PC-9 (cell line): ENCODE measurements at places on chromosomes 16 and 17. TPM values are rescaled to one million over a fixed set of nuclear protein-coding genes. Genes with fewer than 3 reads are reported as not detected.

ITPRIPL2 gene
- 117 and 142 TPM in 2 replicates for total RNA-seq

B9D1 gene
- total RNA-seq: 40.2 and 58.7 TPM in 2 replicates

LGALS9C gene
- total RNA-seq: 1.8 and 1.9 TPM in 2 replicates

HERPUD1 gene
- 23.5 and 35.3 TPM in 2 replicates for total RNA-seq

NHERF2 gene
- total RNA-seq: 104 and 144 TPM in 2 replicates

MSLN gene
- 59.9 and 86.4 TPM in 2 replicates for total RNA-seq

MFAP4 gene
- not detected in 2 replicates for total RNA-seq

SLC35G6 gene
- not detected in 2 replicates for total RNA-seq

SSTR5 gene
- total RNA-seq: not detected in 2 replicates

KRT12 gene
- total RNA-seq: not detected in 2 replicates

- no peak for DNase-seq
Measured at GRCh38 chr16:4510747-4511426, 27.7 kb downstream of the CDIP1 start.

- DNase-seq: no peak
Measured at GRCh38 chr16:89507214-89507833, 879 bp upstream of the SPG7 start.

GRCh38 chr16:80664786-80665185 lies 124.0 kb downstream of the DYNLRB2 start:
- no peak for DNase-seq

- no peak for DNase-seq
Measured at GRCh38 chr17:28047806-28048205, 5.3 kb downstream of the NLK start.

DNA sequence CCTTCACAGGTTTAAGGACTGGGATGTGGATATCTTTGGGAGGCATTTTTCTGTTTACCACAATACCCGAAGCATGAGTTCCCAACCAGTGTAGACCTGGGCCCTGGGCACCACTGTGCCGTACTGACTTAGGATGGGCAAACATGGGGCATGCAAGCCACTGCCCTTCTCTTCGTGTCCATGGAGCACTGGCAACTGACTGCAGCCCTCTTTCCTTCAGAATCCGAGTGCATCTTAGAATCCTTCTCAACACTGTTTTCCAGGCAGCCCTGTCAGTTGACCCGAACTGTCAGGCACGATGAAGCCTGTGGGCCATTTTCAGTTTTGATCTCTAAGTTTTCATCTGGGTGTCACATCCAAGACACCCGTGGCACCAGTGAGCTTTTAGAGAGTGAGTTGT lies 59.2 kb downstream of the SHISA6 start:
- DNase-seq: no peak

- DNase-seq: no peak
Measured at GRCh38 chr17:60148373-60148772, 1.4 kb upstream of the CA4 start.

DNA sequence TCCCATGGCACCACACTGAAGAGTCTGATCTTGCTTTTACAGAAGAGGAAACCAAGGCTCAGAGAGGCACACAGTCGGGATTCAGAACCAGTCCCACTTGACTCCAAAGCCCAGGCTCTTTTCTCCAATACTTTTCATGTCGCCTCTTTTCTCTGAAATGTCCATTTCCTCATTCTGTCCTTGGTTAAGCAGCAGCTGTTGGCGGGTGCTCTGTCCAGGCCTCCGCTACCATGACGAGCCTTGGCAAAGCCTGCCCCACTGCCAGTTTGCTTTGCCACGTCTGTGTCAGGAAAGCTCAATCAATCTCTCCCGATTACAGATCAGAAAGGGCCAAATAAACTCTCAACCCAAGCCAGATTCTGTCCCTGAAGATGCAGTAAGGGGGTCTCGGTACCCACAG lies 9.1 kb upstream of the CEP295NL start:
- DNase-seq: no peak

DNA sequence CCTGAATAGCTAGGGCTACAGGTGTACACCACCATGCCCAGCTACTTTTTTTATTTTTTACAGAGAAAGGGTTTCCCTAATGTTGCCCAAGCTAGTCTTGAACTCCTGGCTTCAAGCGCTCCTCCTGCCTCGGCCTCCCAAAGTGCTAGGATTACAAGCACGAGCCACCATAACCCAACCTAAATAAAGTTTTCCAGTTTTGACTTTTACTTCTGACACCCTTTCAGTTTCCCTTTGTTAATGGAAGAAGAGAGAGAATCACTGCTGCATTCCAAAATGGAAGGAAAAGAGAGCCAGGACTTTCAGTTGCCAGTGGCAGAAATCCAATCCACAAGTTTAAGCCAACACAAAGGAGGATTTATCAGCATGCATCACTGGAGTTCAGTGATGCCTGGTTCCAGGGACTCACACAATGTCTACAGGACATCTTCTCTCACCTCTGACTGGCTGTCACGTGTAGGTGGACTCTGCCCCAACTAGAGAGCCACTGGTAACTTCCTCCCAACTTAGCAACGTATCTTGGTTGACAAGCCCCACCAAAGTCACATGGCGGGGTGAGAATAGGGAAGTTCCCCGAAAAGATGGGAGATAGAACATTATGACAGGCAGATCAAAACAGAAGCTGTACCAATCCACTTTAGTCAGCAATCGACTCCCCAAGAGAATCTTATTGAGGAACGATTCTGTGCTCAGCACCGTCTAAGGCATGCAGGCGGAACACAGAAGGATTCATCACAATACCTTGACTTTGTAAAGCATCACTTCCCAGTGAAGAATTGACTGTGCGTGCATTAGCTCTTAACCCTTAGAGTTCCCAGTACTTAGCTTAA lies 46.5 kb downstream of the GAS7 start:
- no peak for DNase-seq

DNA sequence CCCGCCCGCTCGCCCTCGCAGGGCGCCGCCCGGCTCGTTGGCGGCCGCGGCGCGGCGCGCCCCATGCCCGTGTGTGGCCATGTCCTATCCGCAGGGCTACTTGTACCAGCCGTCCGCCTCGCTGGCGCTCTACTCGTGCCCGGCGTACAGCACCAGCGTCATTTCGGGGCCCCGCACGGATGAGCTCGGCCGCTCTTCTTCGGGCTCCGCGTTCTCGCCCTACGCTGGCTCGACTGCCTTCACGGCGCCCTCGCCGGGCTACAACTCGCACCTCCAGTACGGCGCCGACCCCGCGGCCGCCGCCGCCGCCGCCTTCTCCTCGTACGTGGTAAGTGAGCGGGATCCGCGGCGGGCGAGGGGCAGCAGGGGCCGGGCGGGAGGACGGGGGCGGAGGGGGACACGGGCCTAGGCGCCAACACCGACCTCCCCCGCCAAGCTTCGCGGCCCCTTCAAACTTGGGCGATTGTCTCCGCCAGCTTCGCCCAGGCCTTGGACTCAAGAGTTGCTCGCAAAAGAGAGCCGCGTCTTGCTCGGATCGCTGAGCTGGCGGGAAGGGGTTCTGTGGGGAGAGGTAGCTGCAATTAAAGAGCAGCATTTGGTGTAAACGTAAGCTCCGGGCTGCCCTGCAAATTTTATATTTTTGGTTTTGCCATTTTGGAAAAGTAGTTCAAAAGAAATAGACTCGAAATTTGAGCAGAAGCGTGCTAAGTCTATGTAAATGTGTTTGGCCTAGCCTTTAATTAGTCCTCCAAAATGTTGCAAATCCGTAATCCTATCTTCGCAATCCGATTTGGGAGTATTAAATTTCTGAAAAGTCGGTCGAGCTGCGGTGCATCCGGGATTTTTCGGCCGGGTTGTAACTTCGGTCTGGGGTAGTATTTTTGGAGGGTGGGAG lies 702 bp downstream of the IRX5 start:
- DNase-seq: no peak

DNA sequence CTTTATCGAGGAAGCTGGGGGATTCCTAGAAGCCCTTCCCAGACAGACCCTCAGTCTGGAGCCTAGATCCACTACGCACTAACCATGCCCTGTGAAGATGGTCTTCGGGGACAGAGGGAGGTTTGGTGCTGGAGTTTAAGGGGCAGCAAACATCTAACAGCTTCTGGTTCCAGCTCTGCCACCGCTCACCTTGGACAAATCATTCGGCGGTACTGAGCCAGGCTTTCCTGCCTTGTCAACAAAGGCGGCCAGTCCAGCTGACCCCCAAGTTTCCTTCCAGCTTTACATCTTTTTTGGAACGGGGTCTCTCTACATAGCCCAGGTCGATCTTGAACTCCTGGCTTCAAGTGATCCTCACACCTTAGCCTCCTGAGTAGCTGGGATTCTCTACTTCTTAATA lies 369 bp upstream of the GJD3 start:
- no peak for DNase-seq

DNA sequence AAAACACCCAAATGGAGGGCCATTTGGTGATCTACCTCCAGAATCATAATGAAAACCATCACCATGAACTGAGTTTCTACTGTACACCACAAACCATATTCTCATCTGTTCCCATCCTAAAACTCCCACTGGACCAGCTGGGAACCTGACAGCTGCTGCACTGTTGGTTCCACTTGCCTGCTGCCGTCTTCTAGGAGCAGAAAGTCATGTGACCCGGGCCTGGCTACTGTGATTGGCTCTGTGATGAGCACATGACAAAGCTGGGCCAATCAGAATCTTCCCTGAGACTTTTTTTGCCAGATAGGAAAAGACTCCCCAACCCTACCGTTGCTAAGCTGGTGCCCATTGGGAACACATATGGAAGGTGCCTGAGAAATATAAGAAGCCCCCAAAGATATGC lies 264.2 kb downstream of the MRTFB start:
- DNase-seq: no peak

DNA sequence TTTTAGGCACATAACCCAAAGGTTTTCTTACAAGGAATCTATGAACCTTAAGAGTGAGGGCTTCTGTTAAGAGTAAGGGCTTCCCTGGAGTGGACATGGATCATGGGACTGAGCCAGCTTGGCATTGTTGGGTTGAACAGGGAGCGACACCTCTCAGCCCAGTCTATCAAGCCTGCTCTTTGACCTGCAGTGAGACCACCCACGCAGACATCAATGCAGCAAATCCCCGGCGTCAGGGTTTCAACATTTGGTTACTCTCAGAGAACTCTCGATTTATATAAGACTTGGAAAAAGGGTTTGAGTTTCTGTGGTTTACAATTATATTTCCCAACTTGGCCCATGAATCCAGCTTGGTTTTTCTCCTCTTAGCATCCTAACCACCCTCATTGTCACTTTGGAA lies 299.9 kb downstream of the WWOX start:
- no peak for DNase-seq

DNA sequence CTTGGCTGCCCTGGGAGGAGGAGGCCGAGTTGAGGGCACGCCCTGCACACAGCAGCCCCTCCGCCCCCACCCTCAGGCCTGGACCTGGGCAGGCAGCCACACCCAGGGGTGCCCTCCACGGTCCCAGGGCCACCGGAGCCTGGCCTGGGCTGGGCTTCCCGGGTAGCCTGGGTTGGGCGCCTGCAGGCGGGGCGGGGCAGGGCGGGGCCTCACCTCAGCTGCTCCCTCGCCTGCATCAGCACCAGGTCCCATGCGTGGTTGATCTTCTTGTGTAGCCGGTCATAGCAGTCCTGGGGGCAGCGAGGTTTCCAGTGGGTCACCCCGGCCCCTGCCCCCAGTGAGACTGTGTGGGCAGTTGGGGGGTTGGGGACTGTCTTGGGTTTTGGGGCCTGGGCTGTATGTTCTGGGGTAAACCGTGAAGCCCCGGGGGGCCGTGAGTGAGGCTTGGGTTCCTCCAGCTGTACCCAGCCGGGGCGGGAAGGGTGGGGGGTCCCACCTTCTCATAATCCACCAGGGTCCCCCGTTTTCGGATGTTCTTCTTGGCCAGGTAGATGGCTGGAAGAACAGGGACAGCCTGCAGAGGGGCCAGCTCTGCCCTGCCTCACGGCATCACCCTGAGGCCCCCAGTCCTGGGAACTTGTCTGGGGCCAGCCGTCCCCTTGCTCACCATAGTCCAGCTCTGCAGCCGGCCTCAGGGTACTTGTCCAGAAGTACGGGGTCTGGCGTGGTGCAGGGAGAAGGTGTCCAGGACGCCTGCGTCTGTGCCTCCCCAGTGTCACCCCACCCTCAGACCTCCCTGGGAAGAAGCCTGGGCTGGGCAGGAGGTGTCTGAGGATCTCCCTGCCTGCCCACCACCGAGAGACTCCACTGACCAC lies 2.0 kb downstream of the RGS11 start:
- DNase-seq: no peak
